ENCODE measurements at places on chromosomes 2 and 18.

DNA sequence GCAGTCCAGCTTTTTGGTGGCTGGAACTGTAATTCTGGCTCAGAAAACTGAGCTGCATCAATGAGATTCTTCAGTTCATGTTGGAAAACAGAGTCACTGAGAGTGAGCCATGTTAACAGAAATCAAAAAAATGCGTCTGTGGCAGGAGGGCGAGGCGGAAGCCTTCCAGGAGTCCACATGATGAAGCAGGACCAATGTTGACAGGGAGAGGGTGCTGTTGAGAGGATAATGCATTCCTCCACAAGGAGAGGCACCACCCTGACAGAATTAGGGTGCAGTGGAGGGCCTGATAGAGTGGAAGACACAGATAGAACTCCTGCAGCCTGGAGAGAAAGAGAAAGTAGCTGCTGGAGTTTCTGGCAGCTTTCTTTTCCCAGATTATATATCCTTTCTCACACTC, 111.5 kb downstream of the MGAT5 start:
- no peak for DNase-seq

DNA sequence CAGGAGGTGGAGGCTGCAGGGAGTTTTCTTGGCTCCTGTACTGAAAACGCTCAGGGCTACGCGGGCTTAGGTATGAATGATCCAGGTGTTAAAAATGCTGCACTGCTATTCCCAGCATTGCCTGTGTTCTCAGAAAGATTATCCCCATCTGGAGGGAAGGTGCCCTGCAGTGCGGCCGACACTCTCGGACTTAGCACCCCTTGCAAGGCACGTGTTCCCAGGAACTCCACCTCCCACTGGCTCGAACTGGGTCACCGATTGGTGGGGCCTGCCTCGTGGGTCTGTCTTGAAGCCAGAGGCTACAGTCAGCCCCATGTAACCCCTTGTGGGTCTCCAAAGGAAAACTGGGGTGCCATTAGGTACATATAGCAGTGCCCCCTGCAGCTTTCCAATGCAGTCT, 25.7 kb downstream of the ANO7 start:
- no peak for DNase-seq

GRCh38 chr2:214264171-214264570, 146.7 kb upstream of the VWC2L start:
- no peak for DNase-seq

GRCh38 chr2:17593841-17594491, 53.5 kb downstream of the VSNL1 start:
- no peak for DNase-seq

- peak; percentile 71 for DNase-seq
These were observed 7.0 kb downstream of the LPIN1 start for GRCh38 chr2:11753452-11753885.

DNA sequence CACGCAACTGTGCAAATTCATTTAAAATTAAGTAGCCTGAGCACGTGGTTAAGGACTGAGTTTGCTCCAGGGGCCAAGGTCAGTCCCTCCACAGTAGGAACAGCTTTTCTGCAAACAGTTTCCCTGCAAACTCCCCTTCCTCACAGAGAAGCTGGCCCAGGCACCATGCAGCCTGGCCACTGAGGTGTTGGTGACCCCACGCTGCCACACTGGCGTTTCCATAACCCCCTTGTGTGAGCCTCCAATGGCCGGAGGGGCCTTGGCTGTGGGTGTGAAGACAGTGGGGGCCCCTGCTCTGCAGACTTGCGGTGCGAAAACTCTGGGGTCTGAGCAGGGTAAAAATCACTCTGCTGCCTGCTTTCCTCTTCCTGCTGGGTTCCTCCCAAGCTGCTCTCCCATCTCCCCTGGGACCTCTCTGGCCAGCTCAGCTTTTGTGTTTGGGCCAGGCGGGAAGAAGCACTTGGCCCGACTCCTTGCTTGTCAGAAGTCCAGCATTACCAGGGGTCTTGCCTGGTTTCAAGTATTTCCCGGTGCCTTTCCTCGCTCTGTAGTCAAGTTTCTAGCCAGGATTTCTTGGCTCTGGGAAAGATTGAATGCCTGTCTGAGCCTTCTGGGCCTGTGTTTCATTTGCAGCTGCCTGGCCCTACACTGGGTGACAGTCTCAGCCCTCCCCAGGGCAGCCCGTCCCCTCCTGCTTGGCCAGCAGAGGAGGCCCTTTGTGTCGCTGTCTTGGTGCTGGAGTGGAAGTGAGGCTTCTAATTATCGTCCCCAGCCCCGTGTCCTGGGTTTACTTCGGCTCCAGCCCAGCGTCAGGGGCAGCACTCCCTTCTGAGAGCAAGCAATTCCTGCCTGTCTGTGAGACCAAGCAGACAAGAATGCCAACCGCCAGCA, 131.4 kb upstream of the SLC1A4 start:
- no peak for DNase-seq

GRCh38 chr18:11842562-11842961, 8.7 kb upstream of the CHMP1B start:
- DNase-seq: no peak

GRCh38 chr2:26516781-26517180, 38.9 kb upstream of the OTOF start:
- no peak for DNase-seq

- DNase-seq: peak; percentile 66
These were observed 44.6 kb downstream of the FAM124B start for GRCh38 chr2:224357098-224357901.
